Thymus (tissue), 14 donors: ENCODE measurements at places on chromosomes 7 and 10.

- peak overlapping the region; percentile 69 for H3K4me3 ChIP-seq
- peak overlapping the region; percentile 25 for H3K27ac ChIP-seq
- DNase-seq = peak; percentile 21
These were observed 2.0 kb downstream of the SRI start for GRCh38 chr7:88217675-88218428.

GRCh38 chr7:148419856-148420832 is 170.4 kb upstream of the C7orf33 start:
- no peaks in the 10 kb centered on the region for H3K4me1 ChIP-seq
- no peak overlapping the region for H3K27ac ChIP-seq
- DNase-seq = peak; percentile 38

DNA sequence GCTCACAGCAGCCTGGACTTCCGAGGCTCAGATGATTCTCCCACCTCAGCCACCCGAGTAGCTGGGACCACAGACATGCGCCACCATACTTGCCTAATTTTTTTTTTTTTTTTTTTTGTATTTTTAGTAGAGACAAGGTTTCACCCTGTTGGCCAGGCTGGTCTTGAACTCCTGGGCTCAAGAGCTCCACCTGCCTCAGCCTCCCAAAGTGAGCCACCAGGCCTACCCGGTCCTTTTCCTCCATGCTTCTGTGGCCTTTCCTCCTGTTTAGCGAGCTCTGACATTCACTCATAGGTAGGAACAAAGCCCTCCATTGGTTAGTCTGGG is 50.1 kb upstream of the SRPK2 start:
- no peak overlapping the region for H3K27ac ChIP-seq
- no peaks in the 10 kb centered on the region for H3K4me1 ChIP-seq
- H3K36me3 ChIP-seq = no peaks in the 10 kb centered on the region
- DNase-seq = no peak
- no peak overlapping the region for H3K4me3 ChIP-seq

DNA sequence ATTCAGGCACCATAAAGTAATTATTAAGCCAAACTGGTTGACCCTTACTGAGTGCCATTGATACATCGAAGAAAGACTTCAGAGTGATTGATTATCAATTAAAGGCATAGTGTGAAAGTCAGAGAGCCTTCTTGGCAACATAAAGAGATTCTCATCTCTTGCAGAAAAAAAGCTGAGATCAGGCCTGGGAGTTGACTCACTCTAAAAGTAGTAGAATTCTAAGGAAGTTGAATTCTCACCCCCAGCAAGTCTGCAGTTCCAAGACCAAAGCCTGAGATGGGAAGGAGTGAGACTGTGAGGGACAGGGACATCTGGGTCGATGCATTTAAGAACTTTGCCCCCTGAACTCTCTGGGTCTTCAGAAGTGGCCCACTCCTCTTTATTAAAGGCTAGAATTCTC is 21.6 kb upstream of the ERCC6 start:
- H3K36me3 ChIP-seq = no peaks in the 10 kb centered on the region
- H3K27ac ChIP-seq = no peak overlapping the region
- H3K4me3 ChIP-seq = no peak overlapping the region
- DNase-seq = no peak
- no peaks in the 10 kb centered on the region for H3K27me3 ChIP-seq

GRCh38 chr10:46002916-46003693 is 27.3 kb downstream of the NCOA4 start:
- no peaks in the 10 kb centered on the region for H3K4me1 ChIP-seq
- H3K36me3 ChIP-seq = peaks cover 83% of the 10 kb centered on the region
- H3K4me3 ChIP-seq = no peak overlapping the region
- no peak for DNase-seq
- H3K27me3 ChIP-seq = no peaks in the 10 kb centered on the region

- H3K36me3 ChIP-seq = no peaks in the 10 kb centered on the region
- H3K27me3 ChIP-seq = no peaks in the 10 kb centered on the region
- H3K4me1 ChIP-seq = peaks cover 44% of the 10 kb centered on the region
- no peak overlapping the region for H3K4me3 ChIP-seq
- H3K27ac ChIP-seq = no peak overlapping the region
These were observed 3.0 kb upstream of the GIMAP5 start for GRCh38 chr7:150734254-150734653.

GRCh38 chr7:66630531-66630930 is 1.9 kb downstream of the KCTD7 start:
- DNase-seq = no peak
- H3K36me3 ChIP-seq = peaks cover 3% of the 10 kb centered on the region
- H3K4me3 ChIP-seq = no peak overlapping the region
- no peak overlapping the region for H3K27ac ChIP-seq
- peaks cover 4% of the 10 kb centered on the region for H3K27me3 ChIP-seq

DNA sequence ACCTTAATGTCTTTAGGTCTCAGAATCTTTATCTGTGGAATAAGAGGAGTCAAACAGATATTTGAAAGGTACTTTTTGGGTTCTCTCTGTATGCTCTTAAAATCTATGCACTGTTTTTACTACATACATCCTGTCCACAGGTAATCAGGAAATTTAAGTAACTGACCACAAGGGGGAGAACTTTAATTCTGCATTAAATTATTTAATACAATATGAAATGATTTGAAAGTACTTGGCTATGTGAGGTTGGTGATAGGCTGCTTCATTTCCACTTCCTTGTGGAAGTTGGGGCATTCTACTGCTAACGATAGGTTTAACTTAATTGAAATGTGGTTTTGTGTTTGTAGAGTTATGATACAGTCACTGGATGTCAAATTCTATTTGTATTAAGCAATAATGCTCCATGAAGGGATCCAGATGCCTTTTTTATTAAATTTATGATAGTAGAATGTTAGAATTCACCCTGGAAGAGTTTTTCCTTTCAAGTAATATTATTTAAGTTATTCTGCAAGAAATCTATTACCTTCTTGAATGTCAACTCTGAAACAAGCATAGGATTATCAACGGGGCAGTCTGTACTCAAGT is 6.0 kb downstream of the TEX47 start:
- H3K27me3 ChIP-seq = no peaks in the 10 kb centered on the region
- H3K4me1 ChIP-seq = no peaks in the 10 kb centered on the region
- DNase-seq = no peak

DNA sequence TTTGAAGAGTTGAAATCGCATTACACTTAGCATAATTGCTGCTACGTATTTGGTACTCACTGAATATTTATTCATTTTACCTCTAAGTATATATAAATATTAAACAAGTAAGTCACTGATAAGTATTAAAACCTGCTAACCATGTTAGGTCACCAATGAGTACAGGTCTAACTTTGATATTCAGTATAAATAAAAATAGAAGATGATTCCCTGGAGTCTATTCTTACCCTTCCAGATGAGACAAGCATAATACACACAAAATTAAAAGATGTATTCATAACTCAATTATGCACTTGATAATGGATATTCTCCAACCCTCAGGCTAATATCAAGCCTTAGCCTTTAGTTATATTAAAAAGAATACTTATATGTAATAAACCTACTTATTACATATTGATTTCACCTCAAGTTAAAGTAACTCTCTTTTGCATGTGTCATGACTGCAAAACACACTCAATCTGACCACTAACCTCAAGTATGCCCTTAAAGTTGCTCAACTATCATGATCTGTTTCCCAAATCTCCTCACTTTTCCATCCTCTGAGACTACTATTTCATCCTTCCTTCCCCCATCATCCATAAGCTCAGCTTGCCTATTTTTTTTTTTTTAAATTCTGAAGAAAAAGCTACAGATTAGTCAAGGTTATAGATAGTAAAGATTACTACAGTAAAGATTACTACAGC is 46.8 kb downstream of the IPMK start:
- peaks cover under 1% of the 10 kb centered on the region for H3K36me3 ChIP-seq
- no peak overlapping the region for H3K27ac ChIP-seq
- H3K4me3 ChIP-seq = no peak overlapping the region
- H3K4me1 ChIP-seq = no peaks in the 10 kb centered on the region
- no peaks in the 10 kb centered on the region for H3K27me3 ChIP-seq

GRCh38 chr7:84200859-84201258 is 6.3 kb upstream of the SEMA3A start:
- no peak for DNase-seq
- H3K4me3 ChIP-seq = no peak overlapping the region
- no peaks in the 10 kb centered on the region for H3K36me3 ChIP-seq
- no peaks in the 10 kb centered on the region for H3K4me1 ChIP-seq

DNA sequence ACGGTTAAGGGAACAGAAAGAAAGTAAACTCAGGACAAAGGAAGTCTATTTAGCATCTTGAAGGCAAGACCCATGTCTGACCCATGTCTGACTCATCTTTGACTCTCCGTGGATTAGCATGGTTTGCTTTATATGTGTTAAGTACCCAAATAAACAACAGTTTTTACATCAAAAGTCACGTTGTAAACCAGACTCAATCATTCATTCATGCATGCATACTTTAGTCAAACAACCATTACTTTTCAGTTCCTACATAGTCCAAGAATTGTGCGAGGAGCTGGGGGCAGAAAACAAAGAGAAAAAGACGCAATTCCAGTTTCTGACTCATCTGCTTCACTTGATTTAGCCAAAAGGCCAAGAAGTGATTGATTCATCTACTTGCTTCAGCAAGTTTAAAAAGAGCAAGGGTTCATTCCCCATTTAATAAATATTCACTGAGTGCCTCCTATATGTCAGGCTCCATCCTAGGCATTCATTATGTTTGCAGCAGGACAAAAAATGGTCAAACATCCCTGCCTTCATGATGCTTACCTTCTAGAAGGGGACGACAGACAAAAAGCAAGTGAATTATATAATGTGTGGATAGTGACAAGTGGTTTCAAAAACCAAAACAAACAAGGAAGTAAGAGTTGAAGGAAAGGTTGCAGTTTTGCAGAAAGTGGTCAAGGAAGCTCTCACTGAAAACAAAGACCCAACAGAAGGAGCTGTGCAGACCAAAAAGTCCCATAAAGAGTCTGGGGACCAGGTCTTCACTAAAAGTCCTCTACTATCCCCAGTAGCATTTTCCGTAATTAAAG is 116.2 kb downstream of the FAM107B start:
- no peaks in the 10 kb centered on the region for H3K27me3 ChIP-seq
- peaks cover 22% of the 10 kb centered on the region for H3K4me1 ChIP-seq
- no peaks in the 10 kb centered on the region for H3K36me3 ChIP-seq
- DNase-seq = no peak
- H3K27ac ChIP-seq = no peak overlapping the region

DNA sequence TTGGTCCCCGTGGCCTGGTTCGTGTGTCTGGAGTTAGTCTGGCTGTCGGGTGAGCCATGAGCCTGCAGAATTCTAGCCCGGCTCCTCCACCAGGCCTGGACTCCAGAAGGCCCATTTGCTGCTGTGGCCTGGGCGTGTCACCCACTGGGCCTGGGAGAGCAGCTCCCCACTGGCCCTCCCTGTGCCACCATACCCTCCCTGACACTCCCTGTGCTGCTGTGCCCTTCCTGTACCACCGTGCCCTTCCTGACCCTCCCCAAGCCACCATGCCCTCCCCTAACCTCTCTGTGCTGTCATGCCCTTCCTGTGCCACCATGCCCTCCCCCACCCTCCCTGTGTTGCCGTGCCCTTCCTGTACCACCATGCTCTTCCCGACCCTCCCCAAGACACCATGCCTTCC is 39.1 kb upstream of the DIP2C start:
- no peaks in the 10 kb centered on the region for H3K36me3 ChIP-seq
- no peak for DNase-seq
- H3K4me3 ChIP-seq = no peak overlapping the region
- H3K27ac ChIP-seq = no peak overlapping the region

GRCh38 chr7:50661345-50662040 is 96.3 kb upstream of the DDC start:
- H3K4me1 ChIP-seq = peaks cover 33% of the 10 kb centered on the region
- H3K27me3 ChIP-seq = no peaks in the 10 kb centered on the region
- no peaks in the 10 kb centered on the region for H3K36me3 ChIP-seq
- no peak for DNase-seq
- no peak overlapping the region for H3K27ac ChIP-seq

GRCh38 chr7:30561389-30561788 is 33.3 kb upstream of the GARS1 start:
- H3K27ac ChIP-seq = no peak overlapping the region
- no peak overlapping the region for H3K4me3 ChIP-seq
- no peak for DNase-seq
- no peaks in the 10 kb centered on the region for H3K27me3 ChIP-seq

GRCh38 chr7:141290973-141291372 is 217.1 kb downstream of the TMEM178B start:
- no peak for DNase-seq
- no peak overlapping the region for H3K27ac ChIP-seq
- no peak overlapping the region for H3K4me3 ChIP-seq
- no peaks in the 10 kb centered on the region for H3K36me3 ChIP-seq
- no peaks in the 10 kb centered on the region for H3K27me3 ChIP-seq
- H3K4me1 ChIP-seq = no peaks in the 10 kb centered on the region

- H3K27me3 ChIP-seq = peaks cover 33% of the 10 kb centered on the region
- H3K36me3 ChIP-seq = no peaks in the 10 kb centered on the region
- H3K4me3 ChIP-seq = peak overlapping the region; percentile 52
- no peak for DNase-seq
- H3K27ac ChIP-seq = no peak overlapping the region
- H3K4me1 ChIP-seq = peaks cover 41% of the 10 kb centered on the region
These were observed 1.3 kb downstream of the PFKFB3 start for GRCh38 chr10:6204063-6204340.

- H3K27me3 ChIP-seq = no peaks in the 10 kb centered on the region
- no peaks in the 10 kb centered on the region for H3K36me3 ChIP-seq
- H3K27ac ChIP-seq = no peak overlapping the region
- no peaks in the 10 kb centered on the region for H3K4me1 ChIP-seq
- DNase-seq = no peak
These were observed 376.9 kb upstream of the NRG3 start for GRCh38 chr10:81498011-81498551.

- H3K4me3 ChIP-seq = no peak overlapping the region
- no peaks in the 10 kb centered on the region for H3K27me3 ChIP-seq
- H3K36me3 ChIP-seq = no peaks in the 10 kb centered on the region
These were observed 59.7 kb upstream of the CCDC71L start for GRCh38 chr7:106720641-106721040.

DNA sequence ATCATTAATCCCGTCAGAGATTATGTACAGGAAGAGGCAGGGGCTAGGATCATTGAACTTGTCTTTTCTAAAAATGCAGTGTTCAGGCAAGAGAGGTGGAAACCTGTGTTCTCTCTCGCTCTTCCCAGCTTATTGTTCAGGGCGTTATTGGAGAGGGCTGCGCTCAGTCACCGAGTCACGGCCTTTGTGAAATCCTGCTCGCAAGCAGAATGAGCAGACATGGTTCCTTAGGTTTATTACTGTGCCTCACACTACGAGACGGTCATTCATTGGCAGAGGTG is 631 bp upstream of the PRKRIP1 start:
- H3K36me3 ChIP-seq = peaks cover 19% of the 10 kb centered on the region
- H3K4me1 ChIP-seq = peaks cover 9% of the 10 kb centered on the region
- DNase-seq = no peak
- H3K4me3 ChIP-seq = peak overlapping the region; percentile 73
